Activated T-cell treated with anti-CD3 and anti-CD28 coated beads for 1 hour (primary cell): ENCODE measurements at places on chromosomes 1 and 21.

DNA sequence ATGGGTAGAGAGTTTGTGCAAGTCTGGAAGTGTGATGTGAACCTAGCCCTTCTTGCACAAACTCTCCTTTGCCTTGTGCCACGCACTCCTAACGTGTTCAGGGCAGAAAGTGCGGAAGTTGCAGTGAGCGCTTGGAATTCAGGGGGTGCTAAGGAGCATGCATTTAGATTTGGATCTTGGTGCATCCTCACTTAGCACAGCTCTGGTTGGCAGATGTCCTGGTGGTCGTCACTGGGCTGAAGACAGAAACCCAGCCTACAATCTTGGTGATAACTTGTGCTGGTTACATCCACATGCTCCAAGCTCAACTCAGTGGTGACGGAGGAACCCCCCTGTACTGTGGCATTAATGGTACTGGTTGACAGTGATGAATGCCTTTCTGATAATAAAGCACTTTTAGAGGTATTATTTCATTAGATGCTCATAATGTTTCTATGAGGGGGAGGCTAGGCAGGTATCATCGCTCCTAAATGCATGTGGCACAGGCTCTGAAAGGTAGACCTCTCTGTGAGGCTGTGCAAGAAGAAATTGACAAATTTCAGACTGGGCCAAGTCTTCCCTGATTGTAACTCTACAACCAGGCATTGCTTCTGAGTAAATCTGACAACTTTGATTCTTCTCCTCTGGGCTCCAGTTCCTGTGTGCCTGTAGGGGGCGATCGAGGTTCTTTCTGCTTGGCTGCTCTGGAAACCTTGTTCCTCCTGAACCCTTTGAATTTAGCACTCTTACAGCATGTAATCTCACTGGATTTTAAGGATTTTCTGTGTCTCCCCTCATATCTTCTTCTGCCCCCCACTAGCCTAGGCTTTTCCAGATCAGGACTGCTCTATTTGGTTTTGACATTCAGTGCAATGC is 40.6 kb downstream of the MAPKAPK2 start:
- DNase-seq, result peak; percentile 52

- DNase-seq, result no peak
Observed at GRCh38 chr1:11729498-11730428, 6.2 kb upstream of the AGTRAP start.

- DNase-seq, result no peak
Observed at GRCh38 chr21:18987520-18988026, 584.0 kb upstream of the TMPRSS15 start.

DNA sequence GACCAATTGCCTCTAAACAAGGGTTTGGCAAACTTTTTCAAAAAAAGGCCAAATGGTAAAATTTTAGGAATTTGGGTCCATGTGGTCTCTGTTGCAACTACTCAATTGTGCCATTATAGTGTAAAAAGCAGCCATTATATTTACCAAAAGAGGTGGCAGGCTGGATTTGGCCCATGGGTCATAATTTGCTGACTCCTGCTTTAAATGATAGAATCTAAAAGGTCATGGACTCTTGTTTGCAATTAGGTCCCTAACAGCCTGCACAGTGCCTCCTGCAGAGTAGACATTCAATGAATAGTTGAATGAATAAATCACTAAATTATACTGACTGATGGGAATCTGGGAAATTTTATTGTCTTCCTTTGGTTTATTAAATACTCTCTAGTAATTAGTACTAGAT is 6.2 kb downstream of the BECN2 start:
- no peak for DNase-seq

GRCh38 chr1:223700942-223701637 is 11.2 kb upstream of the CAPN2 start:
- no peak for DNase-seq

- no peak for DNase-seq
Observed at GRCh38 chr21:32162727-32163320, 116.0 kb downstream of the MIS18A start.
